Eye (tissue), 1 donor: ENCODE measurements at places on chromosomes 1 and 21.

GRCh38 chr1:161082996-161083747, 6.2 kb downstream of the NECTIN4 start:
- DNase-seq, result peak; percentile 26

- no peak for DNase-seq
These were observed 13.2 kb downstream of the CAPZB start for GRCh38 chr1:19472174-19472573.

GRCh38 chr1:227127891-227128290, 187.8 kb downstream of the COQ8A start:
- no peak for DNase-seq

GRCh38 chr1:17198476-17199258, 6.3 kb upstream of the PADI1 start:
- no peak for DNase-seq

- DNase-seq, result peak; percentile 87
These were observed 103.9 kb downstream of the EBNA1BP2 start for GRCh38 chr1:43067977-43068751.

- no peak for DNase-seq
These were observed 43.7 kb upstream of the ADAMTS1 start for GRCh38 chr21:26888931-26889330.

DNA sequence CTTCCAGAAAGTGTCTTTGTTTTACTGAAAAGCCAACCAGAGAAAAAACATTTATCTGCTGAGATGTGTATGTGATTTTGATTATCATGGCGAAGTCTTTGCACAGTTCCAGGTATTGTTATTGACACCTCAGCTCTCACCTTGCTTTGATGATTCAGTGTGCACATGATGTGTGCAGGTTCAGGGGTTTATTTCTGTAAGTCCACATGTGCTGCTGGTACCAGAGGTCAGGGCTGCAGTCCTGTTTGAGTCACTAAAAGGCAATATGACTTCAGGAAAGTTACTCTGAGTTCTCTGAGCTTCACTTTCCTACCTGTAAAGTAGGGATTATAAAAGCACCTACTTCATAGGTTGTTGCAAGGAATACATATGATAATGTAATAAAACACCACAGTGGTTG, 97.1 kb downstream of the CNIH3 start:
- DNase-seq, result no peak

DNA sequence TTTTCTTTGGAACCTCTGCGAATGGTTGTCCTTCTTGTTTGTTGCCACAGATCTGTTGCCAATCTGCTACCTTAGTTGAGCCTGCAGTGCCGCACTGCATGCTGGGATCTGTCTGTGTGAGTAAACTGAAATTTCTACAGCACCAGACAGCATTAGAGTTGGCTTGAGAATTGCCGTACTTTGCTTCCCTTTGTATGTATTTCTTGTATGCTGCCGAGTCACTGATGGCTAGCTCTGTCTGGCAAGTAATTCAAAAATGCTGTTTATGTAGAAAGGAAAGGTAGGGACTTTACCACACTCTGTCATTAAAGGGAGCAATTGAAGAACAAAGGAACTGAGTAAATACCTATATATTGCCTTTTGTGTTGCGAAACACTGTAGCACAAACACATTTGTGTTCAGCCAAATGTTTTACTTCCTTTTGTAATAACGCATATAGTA, 857.4 kb downstream of the USP25 start:
- DNase-seq, result peak; percentile 54

GRCh38 chr1:227212164-227212563, 106.1 kb downstream of the CDC42BPA start:
- DNase-seq, result no peak

DNA sequence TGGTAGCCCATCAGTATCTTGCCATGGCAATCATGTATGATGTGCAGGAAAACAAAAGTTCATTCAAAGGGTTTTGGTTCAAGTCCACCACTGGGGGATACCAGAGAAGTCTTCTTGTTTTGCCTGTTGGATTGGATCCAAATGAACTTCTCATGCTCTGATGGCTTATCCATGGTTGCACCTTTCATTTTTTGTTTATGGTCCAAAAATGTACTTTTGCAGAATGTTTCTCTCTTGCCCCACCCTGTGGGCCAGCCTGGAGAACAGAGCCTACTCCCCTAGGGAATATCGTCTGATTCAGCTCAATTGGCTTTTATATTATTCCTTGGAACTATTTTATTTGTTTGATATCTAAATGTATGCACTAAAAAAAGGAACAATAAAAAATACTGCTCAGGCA, 20.1 kb upstream of the CLCA1 start:
- DNase-seq, result no peak

DNA sequence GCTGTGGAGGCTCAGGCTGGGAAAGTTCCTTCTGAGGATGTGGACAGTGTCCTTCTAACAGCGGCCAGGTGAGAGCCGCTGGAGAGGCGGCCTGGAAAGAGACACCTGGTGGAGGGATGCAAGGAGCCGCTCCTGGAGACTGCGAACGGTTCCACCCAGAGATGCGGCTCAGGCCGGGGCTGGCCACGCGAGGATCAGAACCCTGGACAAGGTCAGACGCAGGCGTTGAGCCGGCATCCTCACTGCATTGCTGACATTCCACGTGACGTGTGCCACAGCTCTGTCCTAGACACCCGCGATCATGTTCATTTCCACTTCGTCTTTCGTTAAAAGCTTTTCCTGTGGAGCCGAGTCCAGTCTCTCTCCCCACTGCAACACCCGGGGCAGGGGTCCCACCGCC, 28.8 kb downstream of the CFAP74 start:
- no peak for DNase-seq

DNA sequence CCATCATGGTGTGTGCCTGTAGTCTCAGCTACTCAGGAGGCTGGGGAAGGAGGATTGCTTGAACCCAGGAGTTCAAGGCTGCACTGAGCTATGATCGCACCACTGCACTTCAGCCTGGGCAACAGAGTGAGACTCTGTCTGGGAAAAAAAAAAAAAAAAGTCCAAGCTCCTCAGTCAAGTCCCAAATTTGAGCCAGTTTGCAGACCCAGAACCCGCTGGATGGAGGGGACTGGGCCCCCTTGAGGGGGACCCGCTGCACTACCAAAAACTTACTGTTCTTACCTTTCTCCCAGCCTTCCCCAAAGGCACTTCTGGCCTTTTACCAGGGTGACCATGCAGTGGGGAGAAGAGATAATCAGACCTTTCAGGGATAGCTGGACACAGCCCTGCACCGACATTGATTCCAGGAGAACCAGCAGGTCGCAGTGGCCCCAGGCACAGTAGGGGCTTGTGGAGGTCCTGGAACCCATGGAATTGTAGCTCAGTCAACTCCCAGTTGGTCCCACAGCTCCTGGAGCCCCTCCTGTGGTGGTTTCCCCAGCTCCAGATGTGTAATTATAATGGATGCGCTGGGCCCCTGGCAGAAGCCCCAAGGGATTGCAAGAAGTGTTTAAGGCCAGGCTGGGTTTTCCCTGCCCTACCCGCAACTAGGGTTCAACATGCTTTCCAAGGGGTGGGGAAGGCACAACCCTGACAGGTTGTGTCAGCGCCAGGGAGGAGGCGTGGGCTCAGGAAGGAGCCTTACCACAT, 4.1 kb upstream of the WNT9A start:
- no peak for DNase-seq

DNA sequence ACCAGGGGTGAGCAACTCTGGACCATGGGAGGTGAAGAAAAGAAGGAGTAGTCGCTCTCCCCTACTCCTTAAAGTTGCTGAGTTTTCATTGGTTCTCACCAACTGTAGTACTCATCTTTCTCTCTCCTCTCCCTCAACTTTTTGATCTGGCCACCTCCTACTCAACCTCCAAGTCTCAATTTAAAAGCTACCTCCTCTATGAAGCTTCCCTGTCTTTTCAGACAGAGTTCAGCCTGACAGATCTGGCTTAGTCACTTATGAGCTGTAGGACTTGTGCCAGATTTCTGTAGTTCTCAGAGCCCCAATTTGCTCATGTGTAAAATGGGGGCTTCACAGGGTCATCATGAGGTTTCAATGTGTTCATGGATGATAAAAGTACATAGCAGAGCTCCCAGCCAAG, 34.5 kb upstream of the HTR1D start:
- no peak for DNase-seq

GRCh38 chr1:74161497-74161896, 36.5 kb downstream of the LRRIQ3 start:
- no peak for DNase-seq

DNA sequence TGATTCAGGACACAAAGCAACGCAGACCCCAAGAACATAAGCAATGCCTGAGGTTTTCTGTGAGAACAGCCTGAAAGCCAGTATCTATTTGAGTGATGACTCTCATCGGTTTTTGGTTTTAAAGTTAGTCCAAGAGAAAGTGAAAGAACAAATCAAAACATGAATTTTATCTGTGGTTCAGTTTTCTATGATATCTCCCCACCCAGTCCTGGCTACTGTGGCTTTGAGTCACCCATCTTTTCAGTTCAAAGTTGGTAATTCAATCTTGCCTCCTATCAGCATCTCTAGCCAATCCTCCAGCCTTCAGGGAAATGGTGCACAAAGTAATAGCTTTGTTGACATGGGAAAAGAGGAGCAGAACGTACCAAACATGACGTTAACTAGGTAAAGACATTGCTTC, 40.5 kb upstream of the KRTAP19-8 start:
- no peak for DNase-seq

- DNase-seq, result peak; percentile 41
These were observed 318.5 kb upstream of the DUSP10 start for GRCh38 chr1:222060210-222060916.

DNA sequence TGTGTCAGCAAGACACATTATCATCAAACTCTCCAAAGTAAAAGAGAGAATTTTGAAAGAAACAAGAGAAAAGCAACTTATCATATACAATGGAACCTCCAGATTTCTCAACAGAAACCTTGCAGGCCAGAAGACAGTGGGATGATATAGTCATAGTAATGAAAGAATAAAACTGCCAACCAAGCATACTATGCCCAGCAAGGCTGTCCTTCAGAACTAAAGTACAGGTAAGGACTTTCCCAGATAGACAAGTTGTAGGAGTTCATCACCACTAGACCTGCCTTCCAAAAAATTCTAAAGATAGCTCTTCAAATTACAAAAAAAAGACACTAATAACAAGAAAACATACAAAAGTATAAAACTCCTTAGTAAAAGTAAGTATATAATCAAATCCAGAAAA, 33.2 kb upstream of the FOXD3 start:
- DNase-seq, result no peak
